ENCODE measurements at places on chromosomes 4 and X. TPM values are rescaled to one million over a fixed set of nuclear protein-coding genes. Genes with fewer than 3 reads are reported as not detected.

GRCh38 chr4:48699475-48699874 lies 80.6 kb downstream of the FRYL start:
- no peak for DNase-seq

GRCh38 chrX:9438933-9439494 lies 25.8 kb upstream of the TBL1X start:
- no peak for DNase-seq

DNA sequence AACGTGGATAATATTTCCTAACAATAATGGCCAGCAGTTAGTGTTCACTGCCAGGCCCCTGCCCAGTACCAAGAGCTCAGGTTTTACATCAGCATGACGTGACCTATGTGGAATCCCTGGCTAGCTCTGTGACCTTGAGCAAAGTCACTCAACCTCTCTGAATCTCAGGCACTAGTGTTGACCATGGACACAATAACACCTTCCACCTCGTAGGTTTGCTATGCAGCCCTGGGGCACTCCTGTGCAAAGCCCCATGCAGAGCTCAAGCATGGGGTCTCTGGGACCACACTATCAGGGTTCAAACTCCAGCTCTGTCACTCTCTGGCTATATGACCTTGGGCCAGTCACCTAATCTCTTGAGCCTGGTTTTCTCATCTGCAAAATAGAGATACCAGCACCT lies 38.7 kb upstream of the MSX1 start:
- no peak for DNase-seq

DNA sequence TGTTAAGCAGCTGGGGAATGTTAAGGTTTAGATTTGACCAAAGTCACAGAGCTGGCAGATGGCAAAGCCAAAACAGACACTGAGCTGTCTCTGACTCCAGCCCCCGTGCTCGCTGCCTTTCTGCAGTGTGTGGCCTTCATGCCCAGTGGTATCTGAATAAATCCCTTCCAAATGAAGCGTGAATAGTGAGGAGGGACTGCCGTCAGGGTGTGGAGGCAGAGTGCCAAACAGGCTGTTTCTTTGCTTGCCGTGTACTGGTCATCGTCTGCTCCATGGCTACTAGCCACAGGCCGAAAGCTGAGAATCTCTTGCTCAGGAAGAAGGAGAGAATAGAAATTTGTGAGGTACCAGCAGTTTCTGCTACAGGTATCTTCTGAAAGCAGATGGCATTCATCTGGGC lies 19.7 kb downstream of the PRIMPOL start:
- no peak for DNase-seq

DNA sequence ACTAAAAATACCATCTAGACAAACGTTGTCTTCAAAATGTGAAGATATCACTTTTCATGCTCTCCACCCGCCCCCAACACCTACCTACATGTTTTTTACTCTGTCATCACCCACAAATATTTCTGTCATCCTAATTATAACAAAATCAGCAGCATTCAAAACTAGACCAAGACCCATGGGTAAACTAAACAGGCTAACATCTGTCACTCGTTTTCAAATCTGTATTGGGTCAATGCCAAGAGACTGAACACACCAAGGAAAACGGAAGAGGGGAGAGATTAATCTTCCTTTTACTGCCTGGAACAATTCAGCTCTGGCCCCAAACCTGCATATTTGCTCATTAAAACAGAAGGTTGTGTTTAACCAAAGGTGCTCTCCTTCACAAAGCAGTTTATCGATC lies 17.5 kb downstream of the FAM184B start:
- DNase-seq = no peak

DNA sequence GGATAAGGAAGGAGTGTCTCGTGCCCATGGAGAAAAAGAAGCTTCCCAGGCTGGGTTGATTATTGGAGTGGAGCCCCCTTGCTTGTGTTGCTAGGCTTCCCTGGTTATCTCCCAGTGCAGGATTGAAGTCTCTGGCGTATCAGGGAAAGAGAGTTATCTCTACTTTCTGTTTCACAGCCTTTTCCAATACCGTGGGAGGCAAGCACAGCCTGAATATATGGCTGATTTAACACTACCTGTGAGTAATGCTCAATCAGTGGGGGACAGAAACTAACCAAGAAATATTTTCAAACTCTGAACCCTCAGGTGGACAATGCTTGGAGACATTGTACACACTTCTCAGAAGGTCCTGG lies 65.2 kb downstream of the SERPINA7 start:
- no peak for DNase-seq

DNA sequence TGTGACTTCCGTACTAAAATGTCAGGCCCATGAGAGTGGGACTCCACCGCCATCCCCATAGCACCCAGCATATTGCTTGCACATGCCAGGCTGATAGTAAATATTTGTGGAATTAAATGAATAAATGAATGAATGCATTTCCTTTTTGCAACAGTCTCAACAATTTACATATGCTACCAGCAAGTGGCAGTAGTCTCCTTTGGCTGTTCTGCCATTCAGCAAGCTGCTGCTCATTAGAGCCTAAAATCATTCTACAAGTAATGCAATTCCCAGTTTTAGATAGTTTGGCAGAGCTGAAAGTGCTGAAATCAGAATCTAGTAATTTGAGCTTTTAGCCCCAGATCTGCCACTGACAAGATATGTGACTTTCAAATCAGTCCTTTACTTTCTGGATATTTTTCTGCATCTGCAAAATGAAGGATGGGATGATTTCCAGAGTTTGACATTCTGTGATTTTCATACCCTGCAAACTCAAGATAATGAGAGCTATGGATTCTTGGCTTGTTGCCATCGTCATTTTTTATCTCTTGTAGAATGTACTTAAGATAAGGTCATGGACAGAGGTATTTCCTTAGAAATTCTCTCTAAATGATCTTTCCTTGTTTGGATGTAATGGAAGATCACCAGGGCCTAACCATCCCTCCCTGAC lies 35.7 kb upstream of the INTS6L start:
- DNase-seq = no peak

DNA sequence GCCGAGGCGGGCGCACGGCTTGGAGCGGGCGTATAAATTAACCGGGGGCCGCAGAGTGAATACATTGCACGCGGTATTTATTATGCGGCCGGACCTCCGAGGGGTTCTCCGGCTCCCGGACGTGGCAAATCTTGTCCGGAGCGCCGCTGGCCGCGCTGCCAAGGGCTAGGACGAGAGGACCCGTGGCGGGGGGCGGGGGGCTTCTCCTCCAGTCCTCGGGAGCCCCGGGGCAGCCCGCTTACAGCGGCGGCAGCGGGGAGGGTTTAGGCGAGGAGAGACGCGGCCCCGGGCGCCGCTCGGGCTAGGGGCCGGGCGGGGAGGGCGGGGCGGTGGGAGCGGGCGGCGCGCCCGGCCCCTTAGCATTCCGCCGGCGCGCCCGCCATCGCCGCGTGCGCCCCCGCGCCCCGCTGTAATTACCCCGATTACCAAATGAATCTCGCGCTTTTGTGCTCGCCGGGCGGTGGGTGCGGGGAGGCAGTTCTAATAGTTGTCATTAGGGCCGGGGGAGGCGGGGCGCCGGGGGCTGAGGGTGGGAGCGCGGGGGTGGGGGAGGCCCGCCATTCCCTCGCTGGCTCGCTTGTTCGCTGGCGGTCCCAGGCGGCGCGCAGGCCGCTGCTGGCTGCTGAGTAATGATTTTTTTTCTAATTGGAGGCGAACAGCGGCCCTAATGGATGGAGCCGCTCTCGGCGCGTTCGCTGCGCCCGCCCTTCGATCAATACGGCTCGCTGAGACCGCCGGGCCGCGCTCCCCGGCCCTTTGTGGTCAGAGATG lies 276.6 kb downstream of the BCOR start:
- no peak for DNase-seq

DNA sequence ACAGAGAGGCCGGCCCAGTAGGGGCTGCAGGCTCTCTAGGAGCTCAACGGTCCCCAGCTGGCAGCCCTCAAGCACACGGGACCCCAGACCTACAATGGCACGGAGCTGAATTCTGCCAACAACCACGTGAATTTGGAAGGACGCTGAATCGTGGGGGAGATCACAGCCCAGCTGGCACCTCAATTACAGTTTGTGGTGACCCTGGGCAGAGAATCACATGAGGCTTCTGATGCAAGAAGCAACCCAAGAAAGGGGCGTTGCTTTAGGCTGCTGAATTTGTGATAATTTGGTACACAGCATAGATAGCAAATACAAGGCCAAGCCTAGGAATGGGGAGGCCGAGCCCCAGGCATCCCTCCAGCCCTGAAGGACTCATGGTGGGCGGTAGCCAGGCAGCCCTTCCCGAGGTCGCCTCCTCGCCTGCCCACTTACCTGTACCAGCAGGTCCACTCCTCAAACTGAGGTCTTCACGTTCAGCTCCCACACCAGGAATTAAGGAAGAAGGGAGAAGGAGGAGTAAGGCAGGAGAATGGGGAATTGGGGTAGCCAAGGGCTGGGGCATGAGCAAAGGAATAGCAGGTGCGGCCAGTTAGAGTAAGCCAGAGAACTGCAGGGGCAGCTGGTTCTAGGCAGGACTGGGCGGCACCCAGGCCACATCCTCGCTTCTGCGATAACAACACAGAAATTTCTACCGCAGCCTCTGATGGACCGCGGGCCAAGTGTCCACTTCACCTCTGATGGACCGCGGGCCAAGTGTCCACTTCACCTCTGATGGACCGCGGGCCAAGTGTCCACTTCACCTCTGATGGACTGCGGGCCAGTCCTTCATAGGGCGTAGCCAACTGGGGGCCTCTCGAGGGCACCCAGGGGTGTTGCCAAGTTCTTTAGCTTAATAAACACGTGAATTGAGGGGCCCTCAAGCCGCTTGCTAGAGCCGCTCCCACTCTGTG lies 23.4 kb upstream of the HTRA3 start:
- DNase-seq = no peak

- DNase-seq = no peak
Measured at GRCh38 chr4:27278615-27279375, 418.2 kb downstream of the STIM2 start.

GRCh38 chr4:21569638-21570037 lies 378.9 kb downstream of the KCNIP4 start:
- DNase-seq = no peak

GRCh38 chrX:105706041-105706440 lies 116.3 kb upstream of the NRK start:
- no peak for DNase-seq

DNA sequence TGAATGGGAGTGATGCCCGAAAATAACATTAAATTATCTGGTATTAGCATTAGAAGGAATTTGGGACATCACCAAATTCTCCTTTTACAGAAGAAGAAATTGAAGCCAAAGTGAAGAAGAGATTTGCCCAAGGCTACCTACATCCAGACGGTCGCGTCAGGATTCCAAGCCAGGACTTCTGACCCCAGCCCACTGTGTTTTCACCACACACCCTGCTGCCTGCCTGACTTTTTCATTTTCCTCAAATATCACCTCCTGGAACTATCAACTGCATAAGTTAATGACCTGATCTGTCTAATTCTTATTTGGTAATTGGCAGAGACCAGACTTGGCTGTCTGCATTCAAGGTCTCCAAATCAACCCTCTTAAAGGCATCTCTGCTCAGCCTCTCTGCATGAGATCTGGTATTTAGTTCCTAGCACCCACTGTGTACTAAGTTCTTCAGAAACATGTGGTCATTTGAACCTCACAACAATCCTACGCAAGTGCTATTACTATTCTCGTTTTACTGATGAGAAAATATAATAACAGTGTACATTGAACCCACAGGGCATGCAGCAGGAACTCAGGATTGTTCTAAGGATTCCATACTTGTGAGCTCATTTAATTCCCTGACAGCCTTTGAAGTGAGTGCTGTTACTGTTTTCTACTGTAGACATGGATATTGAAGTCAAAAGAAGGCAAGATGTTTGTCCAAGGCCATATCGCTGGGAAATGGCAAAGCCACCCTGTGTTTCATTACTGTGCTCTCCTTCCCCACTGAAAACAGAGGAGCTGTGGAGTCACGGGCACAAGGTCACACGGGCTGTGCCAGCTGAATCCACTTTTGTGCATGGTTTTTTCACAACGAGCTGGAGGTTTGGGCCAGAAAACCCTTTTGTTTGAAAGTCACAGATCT lies 195.2 kb upstream of the C1QTNF7 start:
- no peak for DNase-seq

GRCh38 chr4:76434901-76435527 lies at the start of gene SHROOM3:
Gene SHROOM3 (plus strand): TSS chr4:76435229. CDS start chr4:76436053, 824 bp downstream.
- no peak for DNase-seq

DNA sequence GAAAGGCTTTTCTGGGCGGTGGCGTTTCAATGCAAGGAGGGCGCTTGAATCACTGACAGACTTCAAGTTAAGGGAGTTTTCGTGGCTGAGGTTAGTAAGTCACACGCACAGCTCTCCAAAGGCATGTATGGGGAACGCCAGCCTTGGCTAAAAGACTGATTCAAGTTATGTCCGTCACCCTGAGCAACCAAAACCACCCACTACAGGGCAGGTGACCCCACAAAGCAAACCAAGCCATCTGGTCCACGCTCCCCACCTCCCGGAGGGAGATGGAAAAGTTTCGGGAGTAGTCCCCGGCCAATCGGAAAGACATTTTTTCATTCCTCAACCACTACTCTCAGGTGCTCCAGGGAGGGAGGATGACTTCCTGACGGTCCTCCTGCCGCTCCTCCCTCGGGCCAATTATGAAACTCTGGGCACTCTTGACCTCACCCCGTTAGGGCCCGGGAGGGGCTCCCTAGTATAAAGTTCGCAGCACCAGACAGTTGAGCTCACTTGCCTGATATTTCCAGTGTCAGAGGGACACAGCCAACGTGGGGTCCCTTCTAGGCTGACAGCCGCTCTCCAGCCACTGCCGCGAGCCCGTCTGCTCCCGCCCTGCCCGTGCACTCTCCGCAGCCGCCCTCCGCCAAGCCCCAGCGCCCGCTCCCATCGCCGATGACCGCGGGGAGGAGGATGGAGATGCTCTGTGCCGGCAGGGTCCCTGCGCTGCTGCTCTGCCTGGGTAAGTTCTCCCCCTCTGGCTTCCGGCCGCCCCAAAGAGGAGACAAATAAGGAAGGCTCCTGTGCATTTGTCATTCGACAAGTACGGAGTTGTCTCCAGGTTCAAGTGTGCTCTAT lies at the start of gene EREG:
EREG (plus strand) TSS at position 494 of the 840 bp plus-strand sequence; CDS start at position 658, 164 bp downstream.
- DNase-seq = peak; percentile 30

DNA sequence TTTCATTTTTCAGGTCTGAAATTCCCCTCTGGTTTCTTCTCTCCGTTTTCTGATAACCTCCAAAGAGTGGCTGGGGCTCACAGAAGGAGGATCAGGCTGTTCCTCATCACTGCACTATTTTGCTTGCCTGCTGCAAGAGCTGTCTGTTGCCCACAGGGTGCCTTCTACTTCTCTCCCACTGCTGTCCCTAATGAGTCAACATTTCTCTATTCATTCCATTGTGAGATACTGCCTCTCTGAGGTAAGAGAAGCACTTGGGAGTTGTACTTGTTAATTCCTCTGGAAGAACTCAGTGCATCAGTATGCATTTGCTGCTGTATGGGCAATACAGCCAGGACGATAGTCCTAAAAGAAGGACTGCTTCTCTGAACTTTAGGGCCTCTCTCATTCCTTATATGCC lies 34.8 kb downstream of the CT47B1 start:
- no peak for DNase-seq

DNA sequence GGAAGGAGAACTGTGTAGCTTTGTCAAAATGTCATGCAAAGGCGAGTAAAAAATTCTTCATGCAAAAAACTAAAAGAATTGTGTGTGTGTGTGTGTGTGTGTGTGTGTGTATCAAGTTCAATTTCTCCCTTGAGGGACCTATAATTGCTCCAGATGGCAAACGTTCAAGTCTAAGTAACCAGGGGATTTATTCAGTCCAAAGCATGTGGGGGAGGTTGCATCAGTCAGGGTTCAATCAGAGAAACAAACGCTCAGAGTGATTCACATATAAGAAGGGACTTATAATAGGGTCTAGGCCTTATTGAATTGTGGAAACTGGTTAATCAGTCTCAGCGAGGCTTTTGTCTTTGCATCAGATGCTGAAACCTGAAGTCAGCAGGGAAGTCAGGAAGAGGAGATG lies 5.0 kb downstream of the DCAF8L1 start:
- DNase-seq = no peak

Gene ADAMTS3
- total RNA-seq = 0.64 TPM

Gene BANK1
- total RNA-seq = 0.20 TPM

Gene KLF8
- 3.0 TPM for total RNA-seq

Gene MGAT4D
- total RNA-seq = not detected

Gene CTAG1B
- not detected for total RNA-seq

Gene EPHA5
- 0.32 TPM for total RNA-seq

Measured in transverse colon (tissue), 4 donors.